Fibroblast of mammary gland (primary cell): ENCODE measurements at places on chromosomes 4 and X.

- DNase-seq = no peak
These were observed 10.5 kb downstream of the KLF3 start for GRCh38 chr4:38674258-38675144.

GRCh38 chrX:5648941-5649568 is 579.6 kb downstream of the NLGN4X start:
- DNase-seq = no peak

DNA sequence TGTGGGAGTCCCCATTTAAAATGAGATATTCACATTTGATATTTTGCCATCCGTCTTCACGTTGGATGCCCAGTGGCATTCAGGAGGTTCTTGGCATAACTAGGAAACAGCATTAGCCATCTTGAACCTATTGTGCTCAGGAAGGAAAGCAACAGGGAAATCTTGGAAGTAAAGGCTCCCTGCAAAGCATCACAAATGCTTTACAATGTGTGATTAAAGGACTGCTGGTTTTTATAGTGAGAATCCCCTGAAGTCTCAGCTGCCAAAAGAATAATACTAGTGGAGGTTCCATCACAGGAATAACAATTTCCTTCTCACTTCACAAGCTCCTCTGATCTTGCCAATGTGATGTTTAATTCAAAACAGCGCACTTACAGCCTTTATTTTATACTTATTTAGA is 49.7 kb upstream of the NPNT start:
- DNase-seq = no peak

DNA sequence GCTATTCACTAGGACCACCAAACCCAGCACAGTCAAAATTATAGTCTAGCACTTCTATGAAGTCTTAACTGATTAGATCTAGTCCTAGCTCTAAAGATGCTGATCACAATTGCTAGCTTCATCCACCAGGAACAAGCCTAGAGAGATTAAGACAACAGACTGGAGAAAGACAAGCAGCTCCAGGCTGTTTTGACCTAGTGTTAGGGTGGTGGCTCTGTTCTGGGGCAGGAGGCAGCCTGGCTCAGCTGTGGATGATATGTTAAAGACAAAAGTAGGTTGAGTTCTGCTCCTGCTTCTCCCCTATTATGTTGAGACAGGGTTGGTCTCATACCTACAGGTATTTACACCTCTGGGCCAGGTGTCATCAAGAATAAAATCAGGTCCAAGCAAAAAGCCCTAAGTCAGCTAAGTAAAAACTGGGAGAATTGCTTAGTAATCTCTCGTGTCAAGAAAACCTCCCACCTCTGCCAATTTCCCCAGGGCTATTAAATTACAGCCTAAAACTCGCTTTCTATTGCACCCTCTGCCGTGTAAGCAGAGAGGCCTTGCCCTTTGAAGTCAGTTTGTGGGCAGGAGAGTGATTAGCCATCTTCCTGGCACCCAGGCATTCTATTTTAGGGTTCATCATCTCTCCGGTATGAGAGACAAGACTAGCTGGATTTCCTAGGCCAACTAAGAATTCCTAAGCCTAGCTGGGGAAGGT is 39.9 kb downstream of the RAB40AL start:
- peak; percentile 18 for DNase-seq

DNA sequence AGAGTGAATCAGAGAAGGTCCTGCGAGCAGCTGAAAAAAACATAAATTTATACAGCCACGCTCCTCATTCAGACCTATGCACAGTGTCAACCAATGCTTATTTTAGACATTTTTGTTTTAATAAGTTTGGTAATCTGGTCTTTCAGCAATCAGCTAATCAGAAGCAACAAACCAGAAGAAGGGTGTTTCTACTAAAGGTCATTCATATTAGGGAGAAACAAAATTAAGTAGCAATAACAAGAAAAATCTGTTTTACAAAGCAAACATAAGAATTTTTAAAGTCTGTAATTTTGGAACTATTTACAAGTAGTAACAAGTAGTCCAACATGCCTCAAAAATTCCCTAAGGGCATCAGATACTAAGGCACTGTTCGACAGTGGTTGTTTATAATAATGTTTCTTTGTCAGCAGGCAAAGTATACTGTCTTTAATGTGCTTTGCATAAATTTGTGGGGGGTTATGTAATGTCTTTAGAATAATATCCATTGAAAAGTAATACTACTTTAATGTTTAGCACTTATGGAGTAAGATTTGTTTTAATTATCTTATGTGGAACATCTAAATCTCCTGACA is 82.8 kb downstream of the PHOX2B start:
- no peak for DNase-seq

DNA sequence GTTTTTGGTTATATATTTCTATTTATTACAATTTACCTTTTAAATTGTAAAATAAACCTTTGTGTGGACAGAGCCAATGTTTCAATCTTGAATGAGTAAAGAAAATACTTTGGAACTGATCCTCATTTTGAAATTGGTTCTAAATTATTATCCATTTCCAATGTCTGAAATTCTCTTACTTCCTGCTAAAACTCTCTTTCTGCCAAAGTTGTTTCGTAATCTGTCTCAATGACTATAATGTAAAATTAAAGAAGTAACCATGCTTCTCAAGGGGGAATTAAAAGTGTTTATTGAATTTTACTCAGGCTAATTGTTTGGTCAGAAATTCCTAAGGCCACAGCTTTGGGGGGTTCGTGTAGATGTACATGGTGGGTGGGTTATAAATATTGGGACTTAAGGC is 34.8 kb downstream of the YIPF6 start:
- DNase-seq = peak; percentile 18

DNA sequence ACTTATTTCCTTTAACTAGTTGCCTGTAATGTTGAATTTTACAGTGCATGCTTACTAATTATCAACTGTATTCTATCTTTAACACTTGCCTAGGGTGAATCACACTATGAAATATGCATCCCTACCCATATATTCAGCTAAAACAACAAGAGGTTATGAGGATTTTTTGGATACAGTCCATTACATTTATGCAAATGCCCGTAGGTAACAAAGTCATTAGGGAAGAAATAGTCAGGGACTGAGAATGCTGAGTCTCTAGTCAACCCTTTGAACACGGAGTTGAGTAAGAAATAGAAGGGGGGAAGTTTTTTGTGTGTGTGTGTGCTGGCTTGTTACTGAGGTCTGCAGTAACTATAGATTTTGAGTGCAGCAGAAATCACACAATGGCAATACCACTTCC is 26.1 kb upstream of the CBLL2 start:
- peak; percentile 5 for DNase-seq

DNA sequence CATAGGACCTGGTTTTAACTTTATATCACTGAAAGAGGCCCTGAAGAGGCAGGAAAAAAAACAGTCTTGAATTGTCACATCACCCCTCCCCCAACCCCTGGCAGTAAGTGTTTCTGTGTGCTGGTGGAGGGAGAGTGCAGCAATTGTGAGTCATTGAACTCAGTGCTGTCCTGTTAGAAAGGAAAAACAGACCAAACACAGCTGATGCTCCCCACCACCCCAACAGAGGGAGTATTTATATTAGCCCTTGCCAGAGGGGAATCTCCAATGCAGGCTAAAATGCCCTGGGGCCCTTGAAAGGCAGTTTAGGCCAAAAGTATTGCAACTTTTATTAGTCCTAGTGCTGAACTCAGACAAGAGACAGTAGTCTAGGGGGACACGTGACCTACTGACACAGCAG is 197.8 kb upstream of the AGTR2 start:
- peak; percentile 29 for DNase-seq

GRCh38 chr4:91118597-91118996 is 991.4 kb downstream of the CCSER1 start:
- no peak for DNase-seq

DNA sequence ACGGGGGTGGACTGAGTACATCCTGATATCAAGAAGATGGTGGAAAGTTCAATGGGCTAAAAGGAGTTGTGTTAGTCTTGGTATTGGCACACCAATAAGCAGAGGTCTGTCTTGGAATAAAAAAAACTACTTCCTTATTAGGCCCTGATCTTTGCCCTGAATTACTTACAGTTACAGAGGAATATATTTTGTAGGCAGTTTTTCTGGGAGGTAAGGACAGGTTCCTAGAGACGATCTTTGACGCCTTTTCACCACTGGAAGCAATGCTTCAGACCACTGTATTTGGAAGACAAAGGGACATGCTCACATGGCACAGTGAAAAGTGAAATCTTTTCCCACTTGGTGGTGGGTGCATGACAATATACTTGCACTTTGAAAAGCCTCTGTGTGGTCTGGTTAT is 618 bp upstream of the XK start:
- no peak for DNase-seq
